ENCODE measurements at places on chromosomes 5 and 9.

- no peak for DNase-seq
These were observed 1.6 kb downstream of the NPR3 start for GRCh38 chr5:32712481-32713360.

- no peak for DNase-seq
These were observed 171.7 kb downstream of the CACNA1B start for GRCh38 chr9:138049085-138049778.

GRCh38 chr9:77996696-77997095 lies 34.9 kb downstream of the GNAQ start:
- no peak for DNase-seq

GRCh38 chr9:91421128-91421765 lies 2.4 kb downstream of the NFIL3 start:
- no peak for DNase-seq

DNA sequence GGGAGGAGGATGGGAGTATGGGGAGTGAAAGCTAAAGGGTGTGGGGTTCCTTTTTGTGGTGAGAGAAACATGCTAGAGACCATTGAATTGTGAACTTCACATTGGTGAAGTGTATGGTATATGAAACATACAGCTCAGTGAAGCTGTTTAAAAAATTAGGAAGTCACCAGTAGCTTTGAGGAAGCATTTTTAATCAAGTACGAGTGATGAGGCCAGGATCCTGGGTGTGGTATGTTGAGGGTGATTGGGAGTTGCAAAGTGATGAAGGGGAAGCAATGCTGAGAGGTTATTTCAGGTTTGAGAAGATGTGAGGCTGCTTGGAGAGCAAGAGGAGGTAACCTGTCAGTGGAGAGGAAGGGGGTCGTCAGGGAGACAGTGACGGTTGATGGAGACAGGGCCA lies 22.7 kb upstream of the CLK4 start:
- DNase-seq = no peak

GRCh38 chr5:958701-959571 lies 49.7 kb upstream of the NKD2 start:
- peak; percentile 19 for DNase-seq

DNA sequence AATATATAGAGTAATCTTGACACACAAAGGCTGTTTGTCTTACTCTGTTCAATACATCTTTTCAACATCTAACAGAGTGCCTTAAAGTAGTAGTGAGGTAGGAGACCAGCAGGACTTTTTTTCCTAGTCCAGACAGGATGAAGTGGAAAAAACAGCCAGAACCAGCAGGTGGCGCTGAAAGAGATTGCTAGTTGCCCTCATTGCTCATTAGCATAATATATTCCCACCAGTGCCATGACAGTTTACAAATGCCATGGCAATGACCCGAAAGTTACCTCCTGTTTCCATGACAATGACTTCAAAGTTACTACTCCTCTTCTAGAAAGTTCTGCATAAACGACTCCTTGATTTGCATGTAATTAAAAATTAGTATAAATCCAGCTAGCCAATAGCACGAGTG lies 387.4 kb downstream of the ACTL7B start:
- DNase-seq = no peak

GRCh38 chr5:147659166-147659929 lies 123.2 kb downstream of the JAKMIP2 start:
- DNase-seq = no peak

DNA sequence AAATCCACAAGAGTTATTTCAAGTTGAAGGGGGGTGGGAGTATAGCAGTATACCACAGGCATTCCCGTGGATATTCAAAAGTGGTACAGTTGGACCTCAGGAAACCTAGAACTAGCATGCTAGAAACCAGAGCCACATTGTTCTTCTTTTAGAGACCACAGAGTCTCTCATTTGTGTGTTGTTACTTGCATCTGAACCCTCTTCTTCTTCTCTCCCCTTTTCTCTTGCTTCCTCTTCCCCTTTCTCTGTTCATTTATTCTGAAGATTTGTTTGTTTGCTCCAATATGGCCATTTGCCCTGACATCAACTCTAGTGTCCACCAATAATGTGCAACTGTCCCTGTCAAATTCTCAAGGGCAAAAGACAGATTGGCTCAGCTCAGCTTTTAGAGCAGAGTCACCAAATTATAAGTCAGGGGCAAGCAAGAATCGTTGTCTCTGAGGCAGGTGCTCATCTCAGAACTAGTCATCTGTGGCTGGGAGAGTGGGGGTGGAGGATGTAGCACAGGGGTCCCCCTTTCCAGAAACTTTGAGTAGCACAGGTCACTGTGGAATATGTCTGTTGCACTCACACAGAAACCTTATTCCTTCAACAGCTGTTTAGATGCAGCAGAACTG lies 321.1 kb downstream of the ARRDC3 start:
- no peak for DNase-seq

- DNase-seq = no peak
These were observed 85.4 kb upstream of the FAM120A start for GRCh38 chr9:93366119-93366447.

GRCh38 chr5:6458833-6459232 lies 10.2 kb downstream of the UBE2QL1 start:
- DNase-seq = no peak

- no peak for DNase-seq
These were observed 11.0 kb upstream of the ERMP1 start for GRCh38 chr9:5843794-5844471.

- no peak for DNase-seq
These were observed 2.0 kb downstream of the PDLIM7 start for GRCh38 chr5:177495243-177496060.

GRCh38 chr9:129343424-129344375 lies 165.6 kb upstream of the IER5L start:
- DNase-seq = no peak

GRCh38 chr9:89455356-89455824 lies 42.5 kb downstream of the SEMA4D start:
- no peak for DNase-seq

- DNase-seq = no peak
These were observed 14.0 kb downstream of the TGFBR1 start for GRCh38 chr9:99118782-99119466.

Measured in NCI-H2107 (cell line).